Fibroblast of the conjunctiva (primary cell): ENCODE measurements at places on chromosomes 12 and 14.
A peak's percentile ranks its signal among the peaks of the same experiment; 100 is the strongest.

DNA sequence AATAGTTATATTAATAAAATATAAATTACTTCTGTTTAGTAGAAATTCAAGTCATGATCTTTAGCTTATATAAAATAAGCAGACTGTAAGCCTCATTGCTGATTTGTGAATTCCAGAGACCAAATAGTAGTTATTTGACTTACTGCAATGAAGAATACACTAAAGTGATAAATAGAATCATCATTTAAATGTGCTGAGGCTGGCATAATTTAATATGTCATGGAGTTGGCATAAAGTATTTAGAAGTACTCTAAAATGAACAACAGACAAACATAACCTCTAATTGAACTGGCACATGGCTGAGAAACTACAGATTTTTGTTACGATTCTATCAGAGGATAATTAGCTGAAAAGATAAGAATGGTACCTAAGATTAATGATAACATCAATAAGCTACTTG is 45.7 kb upstream of the TRHDE start:
- DNase-seq = no peak

DNA sequence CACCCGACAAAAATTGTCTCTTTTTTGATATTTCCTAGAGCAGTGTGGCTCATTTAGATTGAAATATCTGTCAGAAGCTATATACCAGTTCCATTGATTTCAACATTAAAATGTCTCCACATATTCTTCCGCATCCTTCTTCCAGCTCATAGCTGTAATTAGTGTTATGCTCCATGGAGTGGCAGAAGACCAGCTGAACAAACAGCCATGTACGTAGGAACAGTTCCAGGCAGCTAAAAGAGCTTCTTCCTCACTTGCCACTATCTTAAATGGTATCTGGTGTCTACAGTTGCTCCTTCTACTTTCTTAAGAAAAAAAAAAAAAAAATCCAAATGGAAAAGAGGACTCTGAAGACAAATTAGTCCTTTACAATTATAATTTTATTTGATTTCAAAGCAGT is 848.0 kb downstream of the DIO2 start:
- DNase-seq = no peak

GRCh38 chr12:862303-862911 is 87.1 kb downstream of the RAD52 start:
- no peak for DNase-seq

DNA sequence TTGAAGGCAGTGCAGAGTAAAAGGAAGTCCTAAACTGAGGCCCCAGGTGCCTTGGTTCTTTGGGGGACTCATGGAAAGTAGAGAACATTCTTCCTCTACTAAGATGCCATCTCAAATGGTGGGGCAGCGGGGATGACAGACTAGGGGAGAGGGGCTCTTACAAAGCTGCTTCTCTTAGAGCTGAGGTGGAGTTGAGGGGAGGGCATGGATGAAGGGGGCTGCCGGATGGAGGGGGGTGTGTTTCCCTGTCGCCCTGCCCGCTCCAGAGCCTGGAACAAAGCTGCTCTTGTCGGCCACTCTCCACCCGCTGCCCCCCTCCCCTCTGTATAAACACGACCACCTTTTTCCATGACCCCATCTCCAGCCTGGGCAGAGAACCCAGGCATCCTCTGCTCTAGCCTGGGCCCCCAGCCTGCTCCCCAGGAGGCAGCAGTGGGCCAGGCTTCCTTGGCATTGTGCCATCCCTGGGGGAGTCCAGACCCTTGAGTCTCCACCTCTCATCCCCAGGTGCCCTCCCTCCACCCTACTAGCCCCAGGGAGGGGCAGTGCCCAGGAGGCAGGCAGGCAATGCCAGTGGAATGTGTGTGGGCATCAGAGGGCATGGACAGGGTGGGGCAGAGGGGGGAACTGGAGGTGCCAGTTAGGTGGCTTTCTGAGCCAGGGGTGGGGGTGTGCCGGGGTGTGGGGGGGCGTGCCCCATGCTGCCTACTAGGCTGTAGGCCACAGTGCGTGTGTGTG is 1.7 kb downstream of the RARG start:
- no peak for DNase-seq

DNA sequence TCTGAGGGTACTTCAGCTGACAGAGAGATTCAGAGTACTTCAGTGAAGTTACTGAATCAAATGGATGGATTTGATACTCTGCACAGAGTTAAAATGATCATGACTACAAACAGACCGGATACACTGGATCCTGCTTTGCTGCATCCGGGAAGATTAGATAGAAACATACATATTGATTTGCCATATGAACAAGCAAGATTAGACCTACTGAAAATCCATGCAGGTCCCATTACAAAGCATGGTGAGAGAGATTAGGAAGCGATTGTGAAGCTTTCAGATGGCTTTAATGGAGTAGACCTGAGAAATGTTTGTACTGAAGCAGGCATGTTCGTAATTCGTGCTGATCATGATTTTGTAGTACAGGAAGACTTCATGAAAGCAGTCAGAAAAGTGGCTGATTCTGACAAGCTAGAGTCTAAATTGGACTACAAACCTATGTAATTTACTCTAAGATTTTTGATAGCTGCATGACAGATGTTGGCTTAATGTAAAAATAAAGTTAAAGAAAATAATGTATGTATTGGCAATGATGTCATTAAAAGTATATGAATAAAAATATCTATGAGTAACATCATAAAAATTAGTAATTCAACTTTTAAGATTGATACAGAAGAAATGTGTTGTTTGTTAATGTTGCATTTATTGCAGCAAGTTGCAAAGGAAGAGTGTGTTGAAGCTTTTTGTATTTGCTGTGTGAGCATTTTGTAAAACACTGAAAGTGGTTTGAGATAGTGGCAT is 136.1 kb upstream of the RAP1B start:
- no peak for DNase-seq

DNA sequence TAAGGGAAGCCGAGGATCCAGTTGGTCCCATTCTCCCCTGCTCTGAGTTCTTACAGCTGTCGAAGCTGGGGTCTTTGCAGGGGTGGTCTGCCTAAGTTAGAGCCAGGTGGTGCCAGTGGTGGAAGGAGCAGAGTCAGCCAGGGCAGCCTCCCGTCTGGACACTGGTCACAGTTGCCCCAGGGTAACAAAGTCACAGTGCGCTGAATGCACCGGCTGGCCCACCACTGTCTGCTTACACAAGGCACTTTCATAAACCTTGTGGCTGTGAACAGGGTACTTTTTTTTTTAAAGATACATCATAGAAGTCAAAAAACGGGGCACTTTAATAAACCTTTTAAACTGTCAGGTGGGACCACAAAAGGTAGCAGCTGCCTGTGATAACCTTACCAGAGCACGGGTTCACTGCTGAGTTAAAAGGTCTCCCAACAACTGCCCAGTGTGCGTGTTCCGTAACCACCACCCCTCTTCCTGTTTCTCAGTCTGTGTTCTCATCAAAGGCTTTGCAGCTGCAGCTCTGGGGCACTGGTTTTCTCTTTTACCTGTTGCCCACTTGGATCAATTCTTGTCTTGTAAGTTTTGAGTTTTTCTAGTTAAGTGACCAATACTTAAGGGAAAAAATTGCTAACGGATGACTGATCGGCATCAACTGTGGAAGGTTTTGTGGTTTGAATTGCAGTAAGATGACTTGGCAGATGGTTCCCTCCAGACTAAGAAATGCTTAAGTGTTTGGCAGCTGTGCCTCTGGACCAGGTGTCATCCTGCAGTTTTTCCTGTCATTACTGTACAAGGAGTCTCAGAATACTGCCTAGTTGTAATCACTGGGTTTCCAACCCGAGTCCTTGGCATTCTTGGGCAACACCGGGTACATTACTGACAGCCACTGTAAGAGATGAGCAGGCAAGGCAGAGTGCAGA is 55.9 kb downstream of the DYNC1H1 start:
- DNase-seq = peak; percentile 9

DNA sequence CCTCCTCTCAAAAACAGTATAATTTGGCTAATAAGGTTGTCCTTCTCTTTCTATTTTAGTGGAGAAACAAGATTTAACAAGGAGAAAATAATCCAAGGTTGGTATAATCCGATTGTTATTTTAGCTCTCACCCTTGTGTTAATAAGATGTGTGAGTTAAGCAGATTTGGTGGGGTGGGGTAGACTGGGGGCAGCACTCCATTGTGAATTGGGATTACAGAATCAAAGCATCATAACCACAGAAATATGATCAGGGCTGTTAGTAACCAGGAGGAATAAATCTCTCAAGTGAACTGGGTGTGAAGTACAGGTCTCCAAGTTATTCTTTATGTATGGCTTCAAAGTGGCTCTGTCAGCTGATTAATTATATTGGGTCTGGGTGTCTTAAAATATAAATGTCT is 10.2 kb downstream of the TIGAR start:
- no peak for DNase-seq

DNA sequence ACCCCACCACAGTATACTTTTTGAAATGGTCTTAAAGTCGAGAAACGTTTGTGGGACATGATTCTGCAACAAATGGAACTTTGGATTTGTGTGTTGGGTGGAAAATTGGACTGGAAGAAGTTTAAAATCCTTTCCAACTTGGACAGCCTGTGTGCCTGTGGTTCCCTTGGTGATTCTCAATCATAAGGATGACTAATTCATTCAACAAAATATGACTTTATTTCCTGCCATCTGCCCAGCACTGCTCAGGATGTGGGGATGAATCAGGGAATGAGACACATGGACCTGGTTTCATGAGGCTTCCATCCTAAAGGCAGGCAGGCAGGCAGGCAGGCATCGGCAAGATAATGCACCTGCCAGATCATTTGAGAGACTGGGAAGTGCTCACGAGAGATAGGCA is 57.3 kb upstream of the TMEM132D start:
- no peak for DNase-seq

DNA sequence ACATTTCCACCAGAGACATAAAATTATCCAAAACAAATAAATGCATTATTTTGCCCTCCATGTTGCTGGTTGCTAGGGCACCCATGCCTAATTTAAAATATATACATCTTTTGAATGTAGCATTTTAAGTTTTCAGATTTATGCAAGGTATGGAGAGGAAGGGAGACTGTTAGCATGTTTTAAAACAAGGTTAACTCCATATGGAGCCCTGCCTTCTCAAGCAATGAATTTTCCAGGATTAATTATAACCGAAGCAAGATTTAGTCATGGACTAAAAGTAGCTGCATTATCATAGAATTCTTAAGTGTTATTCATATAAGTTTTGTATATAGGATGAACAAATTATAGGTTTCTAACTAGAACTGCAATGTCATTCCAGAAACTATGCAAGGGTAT is 37.2 kb downstream of the TRMT5 start:
- DNase-seq = no peak

DNA sequence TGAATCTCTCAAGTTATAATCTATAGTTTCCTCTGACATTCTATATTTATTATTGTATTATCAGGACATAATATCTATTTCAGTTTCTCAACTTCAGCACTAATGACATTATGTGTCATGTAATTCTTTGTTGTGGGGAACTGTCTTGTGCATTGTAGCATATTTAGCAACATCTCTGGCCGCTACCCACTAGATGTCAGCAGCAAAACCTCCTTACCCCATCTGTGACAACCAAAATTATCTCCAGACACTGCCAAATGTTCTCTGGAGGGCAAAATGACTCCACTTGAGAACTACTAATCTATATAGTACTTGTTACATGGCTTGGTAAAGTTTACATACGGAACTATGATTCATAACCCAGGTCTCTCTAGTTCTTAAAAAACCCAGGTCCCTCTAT is 110.2 kb downstream of the RASSF9 start:
- DNase-seq = no peak

DNA sequence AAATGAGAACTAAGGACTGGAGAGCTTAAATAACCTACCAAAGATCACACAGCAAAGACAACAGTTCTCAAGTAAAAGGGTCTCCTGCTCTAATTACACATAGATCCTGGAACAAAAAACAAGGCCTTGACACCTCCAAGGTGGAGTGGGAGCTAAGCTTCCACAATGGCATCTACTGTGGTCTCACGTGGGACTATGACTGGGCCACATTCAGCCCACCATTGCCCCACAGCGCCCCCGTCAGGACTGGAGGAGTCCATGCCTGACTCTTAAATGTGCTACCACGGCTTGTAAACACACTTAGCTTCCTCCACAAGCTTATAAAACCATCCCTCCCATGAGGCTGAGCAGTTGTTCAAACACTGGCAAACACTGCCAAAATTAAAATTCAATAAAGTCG is 88.5 kb downstream of the GCH1 start:
- DNase-seq = no peak

GRCh38 chr12:110670161-110670701 is 18.7 kb downstream of the HVCN1 start:
- no peak for DNase-seq

- DNase-seq = no peak
These were observed 211.2 kb downstream of the NUAK1 start for GRCh38 chr12:105927564-105927963.

- no peak for DNase-seq
These were observed 288.2 kb upstream of the TMPO start for GRCh38 chr12:98227162-98227561.

DNA sequence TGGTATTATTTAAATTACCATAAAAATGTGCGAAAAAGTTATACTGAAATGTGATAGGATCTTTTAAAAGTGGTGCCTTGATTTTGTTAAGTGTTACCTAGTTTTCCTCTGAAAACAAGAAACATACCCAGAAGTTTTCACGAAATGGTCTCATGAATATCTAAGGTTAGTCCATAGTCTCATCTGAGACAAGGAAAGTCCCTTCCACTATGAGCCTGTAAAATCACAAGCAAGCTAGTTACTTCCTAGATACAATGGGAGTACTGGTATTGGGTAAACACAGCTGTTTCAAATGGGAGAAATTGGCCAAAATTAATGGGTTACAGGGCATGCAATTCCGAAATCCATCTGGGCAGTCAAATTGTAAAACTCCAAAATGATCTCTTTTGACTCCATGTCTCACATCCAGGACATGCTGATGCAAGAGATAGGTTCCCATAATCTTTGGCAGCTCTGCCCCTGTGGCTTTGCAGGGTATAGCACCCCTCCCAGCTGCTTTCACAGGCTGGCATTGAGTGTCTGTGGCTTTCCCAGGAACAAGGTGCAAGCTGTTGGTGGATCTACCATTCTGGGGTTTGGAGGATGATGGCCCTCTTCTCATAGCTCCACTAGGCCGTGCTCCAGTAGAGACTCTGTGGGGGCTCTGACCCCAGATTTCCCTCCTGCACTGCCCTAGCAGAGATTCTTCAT is 271.4 kb downstream of the NAV3 start:
- DNase-seq = no peak

- DNase-seq = no peak
These were observed 194.2 kb downstream of the ADGRD1 start for GRCh38 chr12:131147894-131148293.

DNA sequence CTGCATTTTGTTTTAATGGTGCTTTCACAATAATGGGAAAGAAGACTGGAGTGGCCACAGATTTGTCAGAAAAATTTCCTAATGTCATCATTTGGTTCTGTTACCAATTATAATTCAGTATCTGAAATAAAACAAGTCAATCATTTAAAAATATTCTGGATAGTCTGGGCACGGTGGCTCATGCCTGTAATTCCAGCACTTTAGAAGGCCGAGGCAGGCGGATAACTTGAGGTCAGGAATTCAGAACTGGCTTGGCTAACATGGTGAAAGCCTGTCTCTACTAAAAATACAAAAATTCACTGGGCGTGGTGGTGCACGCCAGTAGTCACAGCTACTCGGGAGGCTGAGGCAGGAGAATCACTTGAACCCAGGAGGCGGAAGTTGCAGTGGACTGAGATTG is 4.0 kb upstream of the LIMA1 start:
- no peak for DNase-seq

- no peak for DNase-seq
These were observed 132.6 kb downstream of the TMEM132D start for GRCh38 chr12:129771238-129771637.
